M059J (cell line): ENCODE measurements at places on chromosomes 7 and 10.
A peak's percentile ranks its signal among the peaks of the same experiment; 100 is the strongest.

- DNase-seq, result no peak
Observed at GRCh38 chr10:65964205-65964604, 961.6 kb upstream of the LRRTM3 start.

DNA sequence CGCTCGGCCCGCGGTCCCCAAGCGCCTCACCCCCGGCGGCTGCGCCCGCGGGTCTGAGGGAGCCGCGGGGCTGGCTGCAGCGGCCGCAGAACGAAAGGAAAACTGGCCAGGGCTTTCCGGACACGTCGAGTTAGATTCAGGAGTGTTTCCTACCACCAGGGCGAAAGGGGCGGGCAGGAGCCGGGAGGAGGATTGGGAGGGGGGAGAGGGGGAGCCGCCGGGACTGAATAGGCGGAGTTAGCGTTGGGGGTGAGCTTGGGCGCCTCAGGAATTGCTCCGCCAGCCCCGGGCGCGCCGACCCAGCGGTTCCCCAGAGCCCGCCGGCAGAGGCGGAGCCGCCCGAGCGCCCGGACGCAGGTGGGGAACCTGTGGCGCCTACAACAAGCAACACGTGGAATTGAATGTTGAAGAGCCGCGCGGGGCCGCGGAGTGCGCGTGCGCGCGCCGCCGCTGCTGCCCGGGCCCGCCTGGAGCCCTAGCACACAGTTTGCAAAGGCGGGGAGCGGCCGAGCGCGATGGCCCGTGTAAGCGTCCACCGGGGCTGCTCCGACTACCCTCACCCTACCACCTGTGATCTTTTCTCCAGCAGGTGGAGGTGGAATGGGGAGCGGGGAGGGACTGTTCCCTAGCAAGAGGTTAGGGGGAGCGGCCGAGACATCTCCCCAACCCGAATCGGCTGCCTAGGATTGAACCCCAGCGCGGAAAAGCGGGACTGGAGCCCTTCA, at the start of gene CADPS2:
CADPS2 (minus strand) TSS at position 104 of the 725 bp plus-strand sequence. CDS start 123 bp downstream, outside the sequence.
- peak; percentile 86 for DNase-seq

- DNase-seq, result no peak
Observed at GRCh38 chr7:124810605-124811004, 45.0 kb upstream of the GPR37 start.

GRCh38 chr10:104016661-104017060, 49.7 kb downstream of the SLK start:
- DNase-seq, result no peak

DNA sequence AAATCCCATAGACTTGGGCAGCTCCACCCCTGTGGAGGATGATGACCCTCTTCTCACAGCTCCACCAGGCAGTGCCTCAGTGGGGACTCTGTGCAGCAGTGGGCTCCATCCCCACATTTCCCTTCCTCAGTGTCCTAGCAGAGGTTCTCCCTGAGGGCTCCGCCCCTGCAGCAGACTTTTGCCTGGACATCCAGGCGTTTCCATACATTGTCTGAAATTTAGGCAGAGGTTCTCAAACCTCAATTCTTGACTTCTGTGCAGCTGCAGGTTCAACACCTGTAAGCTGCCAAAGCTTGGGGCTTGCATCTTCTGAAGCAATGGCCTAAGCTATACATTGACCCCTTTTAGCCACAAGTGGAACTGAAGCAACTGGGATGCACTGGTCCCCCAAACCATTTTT, 31.8 kb downstream of the NEUROG3 start:
- no peak for DNase-seq

- DNase-seq, result no peak
Observed at GRCh38 chr7:141122736-141123135, 48.9 kb downstream of the TMEM178B start.

DNA sequence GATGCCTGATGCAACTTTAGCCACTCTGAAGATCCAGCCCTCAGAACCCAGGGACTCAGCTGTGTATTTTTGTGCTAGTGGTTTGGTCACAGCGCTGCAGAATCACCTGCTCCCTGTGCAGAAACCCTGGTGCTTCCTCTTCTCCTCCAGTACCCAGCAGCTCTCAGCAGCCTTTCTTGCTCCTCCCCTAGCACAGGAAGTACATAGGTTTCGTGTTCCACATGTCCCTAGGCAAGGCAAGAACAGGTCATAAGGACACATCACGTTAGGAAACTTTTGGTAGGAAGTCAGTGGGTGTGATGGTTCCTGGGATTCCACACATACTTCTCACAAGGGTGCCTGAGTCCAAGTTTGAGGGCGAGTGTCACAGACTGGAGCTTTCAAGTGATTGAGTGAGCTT, 167.9 kb upstream of the PRSS1 start:
- peak; percentile 76 for DNase-seq

DNA sequence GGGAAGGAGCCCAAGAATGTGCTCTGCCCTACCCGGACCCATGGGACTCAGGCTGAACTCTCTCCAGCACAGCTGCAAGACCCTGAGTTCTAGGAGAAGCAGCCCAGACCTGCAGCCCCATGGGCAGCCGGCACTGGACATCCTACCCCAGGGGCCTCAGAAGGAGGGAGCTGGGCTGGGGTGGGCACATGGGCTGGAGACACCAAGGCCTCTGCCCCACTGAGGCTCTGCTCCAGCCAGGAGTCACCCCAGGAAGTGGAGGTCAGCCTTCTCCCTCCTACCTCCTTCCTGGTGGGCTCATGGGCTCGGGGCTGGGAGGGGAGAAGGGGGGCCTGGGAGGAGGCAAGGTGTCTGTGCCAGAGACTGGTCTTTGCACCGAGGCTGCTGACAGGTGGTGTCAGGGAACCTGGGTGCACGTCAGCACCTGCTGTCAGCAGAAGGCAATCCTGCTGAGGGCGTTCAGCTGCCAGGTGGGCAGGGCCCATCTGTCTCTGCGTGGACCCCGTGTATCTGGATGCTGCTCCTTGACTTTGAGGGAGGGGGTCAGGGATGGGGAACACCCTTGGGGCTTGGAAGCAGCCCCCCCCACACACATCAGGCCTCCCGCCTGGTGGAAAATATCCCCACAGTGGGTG, 95.2 kb downstream of the PDGFA start:
- no peak for DNase-seq

DNA sequence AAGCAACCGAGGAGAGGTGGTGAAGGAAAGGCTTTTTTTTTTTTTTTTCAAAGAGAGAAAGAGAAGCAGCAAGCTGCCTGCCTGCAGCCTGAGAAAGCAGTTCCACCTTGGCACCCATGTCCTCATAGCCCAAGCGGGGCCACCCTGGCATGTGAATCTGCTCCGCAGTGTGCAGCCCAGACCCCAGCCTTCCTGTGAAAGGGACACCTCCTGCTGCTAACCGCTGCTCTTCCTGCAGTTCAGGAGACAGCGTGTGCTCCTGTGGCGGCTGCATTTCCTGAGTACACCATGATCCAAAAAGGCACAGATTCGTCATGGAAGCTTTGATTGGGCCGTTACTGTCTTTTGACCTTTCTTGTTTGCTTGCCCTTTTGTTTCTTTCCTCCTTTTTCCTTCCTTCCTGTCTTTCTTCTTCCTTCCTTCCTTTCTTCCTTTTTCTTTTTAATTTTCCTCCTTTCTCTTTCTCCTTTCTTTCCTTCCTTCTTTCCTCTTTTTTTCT, 38.1 kb downstream of the IKZF1 start:
- no peak for DNase-seq

- no peak for DNase-seq
Observed at GRCh38 chr10:29956335-29956924, 103.0 kb downstream of the JCAD start.

DNA sequence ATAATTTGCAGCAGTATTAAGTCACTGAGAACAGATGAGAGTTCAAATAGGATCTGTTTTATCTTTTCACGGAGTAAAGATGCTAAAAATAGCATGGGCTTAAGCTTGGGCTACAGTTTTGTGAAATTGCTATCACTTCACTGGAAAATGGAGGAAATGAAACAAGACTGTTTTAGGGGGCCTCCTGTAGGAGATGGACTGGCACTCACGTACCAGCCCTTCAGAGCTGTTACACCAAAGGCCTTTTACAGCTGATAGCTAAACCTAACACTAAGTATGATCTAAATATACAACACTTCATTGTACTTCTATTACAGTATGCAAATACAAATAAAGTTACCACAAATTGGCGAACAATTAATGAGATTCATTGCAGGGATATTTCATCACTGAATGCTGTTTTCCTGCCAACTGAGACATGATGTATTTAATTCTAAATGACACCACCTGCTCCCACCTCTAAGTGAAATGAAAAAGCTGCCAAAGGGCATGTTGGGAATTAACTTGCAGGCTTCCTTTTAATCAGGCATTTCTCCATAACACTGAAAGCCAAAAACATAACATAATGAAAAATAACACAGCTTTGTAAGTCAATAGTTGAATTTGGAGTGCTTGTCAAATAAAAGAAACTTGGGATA, 304.5 kb upstream of the LRRN3 start:
- DNase-seq, result no peak

DNA sequence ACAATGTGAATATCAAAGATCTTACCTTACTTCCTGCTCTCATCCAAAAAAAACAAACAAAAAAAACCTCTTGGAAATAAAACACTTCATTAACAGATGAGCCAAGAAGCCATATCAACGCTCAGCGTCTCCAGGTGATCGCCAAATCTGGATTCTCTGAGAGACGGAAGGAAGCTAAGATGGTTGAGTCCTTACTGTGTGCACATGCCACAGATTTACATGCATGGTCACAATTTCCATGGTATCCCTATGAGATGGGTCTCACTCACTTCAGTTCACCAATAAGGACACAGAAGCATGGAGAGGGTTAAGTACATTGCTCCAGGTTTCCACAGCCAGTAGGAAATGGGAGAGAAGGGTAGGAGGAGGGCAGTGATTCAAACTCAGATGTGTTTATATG, 1.0 kb downstream of the AOAH start:
- no peak for DNase-seq

- no peak for DNase-seq
Observed at GRCh38 chr7:499853-500485, 19.7 kb downstream of the PDGFA start.

- no peak for DNase-seq
Observed at GRCh38 chr7:158004123-158004490, 583.5 kb downstream of the PTPRN2 start.

DNA sequence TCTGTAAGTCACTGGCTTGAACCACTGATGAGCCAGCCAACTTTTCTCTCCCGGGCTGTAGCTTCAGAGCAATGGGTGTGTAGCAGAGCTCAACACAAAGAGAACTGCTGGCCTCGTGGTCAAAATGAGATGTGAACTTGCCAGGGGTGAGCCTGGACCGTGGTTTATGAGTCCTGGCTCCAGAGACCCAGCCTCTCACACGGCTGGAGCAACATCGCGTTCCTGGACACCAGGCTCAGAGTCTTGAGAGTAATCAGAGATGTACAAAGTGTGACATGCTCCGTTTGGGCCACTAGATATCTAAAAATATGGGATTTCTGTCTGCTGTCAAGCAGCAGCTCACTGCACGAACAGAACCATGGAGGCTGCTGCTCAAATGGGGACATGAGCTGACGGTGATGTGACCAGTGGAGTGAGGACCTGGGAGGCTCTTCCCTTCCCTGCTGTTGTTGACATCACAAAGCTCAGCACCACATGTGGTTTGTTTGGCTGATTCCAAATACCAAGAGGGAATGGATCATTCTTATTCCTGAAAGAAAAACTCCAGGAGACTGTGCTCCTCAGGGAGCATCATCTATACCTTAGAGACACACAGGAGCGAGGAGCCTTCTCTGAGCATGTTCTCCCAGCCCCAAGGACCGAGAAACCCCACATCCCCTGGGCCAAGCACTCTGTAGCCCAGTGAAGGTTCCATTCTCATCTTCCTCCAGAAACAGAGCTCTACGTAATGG, 9.2 kb upstream of the SVIL start:
- no peak for DNase-seq

DNA sequence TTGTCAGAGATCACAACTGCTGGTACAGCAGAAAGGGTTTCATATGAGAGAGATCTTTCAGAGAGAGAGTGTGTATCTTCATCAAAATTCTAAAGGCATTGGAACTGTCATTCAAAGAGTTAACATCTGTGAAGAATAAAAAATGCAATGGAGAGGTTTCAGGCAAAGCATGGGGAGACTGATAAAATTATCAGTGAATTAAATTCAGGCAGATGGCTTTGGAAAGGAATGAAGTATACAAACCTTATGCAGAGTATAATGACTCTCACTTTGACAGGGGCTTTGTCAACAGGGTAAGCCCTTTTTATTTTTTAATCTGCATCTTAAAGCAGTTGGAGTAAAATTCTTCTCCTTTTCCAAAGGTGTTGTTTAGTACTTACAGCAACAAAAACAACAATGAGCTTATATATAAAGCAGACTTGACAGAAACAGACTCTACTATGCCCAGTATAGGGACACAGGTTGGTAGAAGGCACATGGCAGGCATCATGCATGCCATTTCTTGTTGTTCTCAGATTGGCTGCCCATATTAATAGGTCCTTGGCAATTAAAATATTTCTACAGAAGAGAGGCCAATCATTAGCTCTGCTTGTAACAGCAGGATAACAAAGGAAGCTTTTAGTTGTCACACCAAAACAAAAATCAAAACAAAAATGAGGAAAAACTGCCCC, 54.9 kb upstream of the NXPH1 start:
- no peak for DNase-seq

DNA sequence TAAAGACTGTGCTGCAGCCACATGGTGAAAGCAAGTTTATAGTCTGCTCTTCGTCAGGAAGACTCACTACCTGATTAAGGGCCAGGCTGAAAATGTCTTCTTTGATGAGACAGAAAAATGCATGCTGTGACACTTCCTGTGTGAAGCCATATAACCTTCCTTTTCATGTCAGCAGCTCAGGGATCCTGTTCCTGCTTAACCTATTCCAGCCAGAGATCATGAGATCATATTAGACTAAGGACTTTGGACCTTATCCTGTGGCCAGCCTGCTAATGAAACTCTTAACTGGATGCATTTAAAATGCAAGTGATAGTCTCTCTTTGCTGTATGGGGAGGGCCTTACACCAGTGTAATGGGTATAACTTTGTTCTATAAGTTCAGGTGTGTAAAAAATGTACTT, 165.2 kb downstream of the PTEN start:
- DNase-seq, result no peak

- peak; percentile 94 for DNase-seq
Observed at GRCh38 chr10:16965740-16966447, 148.7 kb upstream of the RSU1 start.

DNA sequence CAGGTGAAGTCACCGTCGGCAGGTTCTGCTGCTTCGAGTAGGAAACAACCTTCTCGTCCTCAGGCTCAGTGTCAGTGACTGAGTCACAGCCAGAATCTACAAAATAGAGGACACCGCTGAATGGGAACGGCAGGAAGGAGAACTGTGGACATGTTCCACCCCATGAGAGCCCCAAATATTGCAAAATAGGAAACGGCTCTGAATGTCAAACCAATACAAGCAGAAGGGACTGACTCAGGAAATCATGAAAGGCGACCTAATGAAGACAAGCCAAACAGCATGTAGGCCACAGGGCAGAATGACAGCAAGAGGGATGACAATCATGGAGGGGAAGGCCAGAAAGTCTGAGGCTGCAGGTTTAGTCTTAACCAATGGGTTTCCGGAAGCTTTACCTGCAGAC, 63.5 kb downstream of the PIK3AP1 start:
- DNase-seq, result no peak
